ENCODE measurements at places on chromosomes 2 and 18. TPM values are rescaled to one million over a fixed set of nuclear protein-coding genes. Genes with fewer than 3 reads are reported as not detected.

DNA sequence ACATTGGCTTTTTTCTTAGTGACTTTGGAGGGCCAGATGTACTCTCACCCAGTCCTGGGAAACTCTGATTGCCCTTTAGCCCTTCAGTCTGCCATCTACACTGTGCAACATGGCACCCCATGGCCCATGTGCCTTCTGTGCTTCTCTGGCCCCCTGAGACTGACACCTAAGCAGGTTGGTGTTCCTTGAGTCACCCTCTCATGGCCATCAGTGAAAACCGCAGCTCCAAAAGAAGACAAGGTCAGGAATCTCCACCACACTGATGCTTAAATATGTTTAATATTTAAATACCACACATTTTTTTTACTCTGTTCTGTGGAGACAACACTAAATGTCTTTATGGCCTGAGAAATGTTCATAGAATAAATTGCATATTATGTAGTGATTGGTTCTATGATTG is 23.9 kb downstream of the DCC start:
- DNase-seq: no peak

DNA sequence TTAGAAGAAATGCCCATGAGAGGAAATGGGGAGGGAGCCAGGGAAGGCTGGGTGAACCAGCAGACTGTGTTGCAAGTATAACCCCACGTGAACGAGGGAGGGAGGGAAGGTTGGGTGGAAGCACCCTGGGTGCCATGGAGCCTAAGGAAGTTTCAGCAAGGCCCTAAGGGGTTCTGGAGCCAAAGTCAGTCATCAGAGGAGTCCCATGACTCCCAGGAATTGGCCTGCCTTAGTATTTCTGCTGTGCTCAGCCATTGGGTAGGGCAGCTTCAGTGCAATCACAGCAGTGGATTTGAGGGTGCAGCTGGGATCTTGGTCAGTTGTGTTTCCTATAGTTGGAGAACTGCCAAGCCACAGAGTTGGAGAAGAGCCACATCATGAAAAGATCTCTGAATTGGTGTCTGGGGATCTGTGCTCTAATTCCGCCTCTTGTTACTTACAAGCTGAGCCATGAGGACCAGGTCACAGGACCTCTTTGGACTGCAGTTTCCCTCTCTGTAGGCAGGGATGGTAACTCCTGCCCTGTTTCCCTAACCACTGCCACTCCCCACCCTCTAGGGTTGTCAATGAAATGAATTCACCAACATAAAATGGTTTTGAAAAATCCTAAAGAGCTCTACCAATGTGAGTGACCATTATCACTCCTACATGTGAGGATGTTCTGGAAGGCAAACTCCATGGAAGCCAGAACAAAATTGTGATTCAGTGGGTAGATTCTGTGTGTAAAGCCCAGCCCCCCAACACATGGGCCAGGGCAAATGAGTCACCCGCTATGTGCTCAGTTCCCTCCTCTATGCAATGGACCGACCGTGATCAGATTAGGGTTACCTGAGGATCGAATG is 108.9 kb downstream of the CLIP4 start:
- peak; percentile 70 for DNase-seq

DNA sequence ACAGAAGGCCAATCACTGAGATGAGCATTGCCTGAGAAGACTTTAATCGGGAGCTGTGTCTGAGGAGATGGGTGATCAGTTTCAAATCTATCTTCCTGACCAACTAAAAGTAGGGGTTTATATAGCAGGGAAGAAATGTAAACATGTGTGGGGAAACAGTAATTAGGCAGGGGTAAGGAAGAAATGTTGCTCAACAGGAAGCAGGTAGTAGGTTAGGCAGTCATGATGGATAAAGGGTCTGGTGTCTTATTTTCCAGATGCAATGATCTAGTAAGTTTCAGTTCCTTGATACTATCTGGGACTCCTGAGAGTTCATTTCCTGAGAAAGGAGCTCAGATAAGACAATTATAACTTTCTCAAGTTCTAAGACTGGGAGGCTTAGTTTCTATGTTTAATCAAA is 33.8 kb upstream of the DNAJC10 start:
- DNase-seq: no peak

- DNase-seq: no peak
Measured at GRCh38 chr18:3832025-3832638, 382.2 kb downstream of the TGIF1 start.

GRCh38 chr2:65033178-65033577 is 23.0 kb upstream of the CEP68 start:
- no peak for DNase-seq

DNA sequence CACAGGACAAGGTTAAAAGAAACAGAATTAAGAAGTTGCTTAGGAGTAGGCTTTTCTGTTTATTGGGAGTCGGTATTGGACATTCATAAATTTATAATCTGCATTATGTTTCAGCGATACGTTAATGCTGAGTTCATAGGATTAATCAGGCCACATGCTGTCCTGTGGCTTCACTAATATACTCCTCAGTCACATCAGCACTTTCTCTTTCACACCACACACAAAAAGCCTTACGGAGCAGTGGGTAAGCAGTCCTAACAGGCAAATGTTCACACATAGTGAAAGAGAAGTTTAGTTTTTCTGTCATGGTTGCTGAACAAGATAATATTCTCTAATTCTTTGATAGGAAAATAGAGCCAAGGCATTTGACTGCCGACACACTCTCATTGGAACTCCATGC is 411.7 kb upstream of the RAB12 start:
- DNase-seq: no peak

DNA sequence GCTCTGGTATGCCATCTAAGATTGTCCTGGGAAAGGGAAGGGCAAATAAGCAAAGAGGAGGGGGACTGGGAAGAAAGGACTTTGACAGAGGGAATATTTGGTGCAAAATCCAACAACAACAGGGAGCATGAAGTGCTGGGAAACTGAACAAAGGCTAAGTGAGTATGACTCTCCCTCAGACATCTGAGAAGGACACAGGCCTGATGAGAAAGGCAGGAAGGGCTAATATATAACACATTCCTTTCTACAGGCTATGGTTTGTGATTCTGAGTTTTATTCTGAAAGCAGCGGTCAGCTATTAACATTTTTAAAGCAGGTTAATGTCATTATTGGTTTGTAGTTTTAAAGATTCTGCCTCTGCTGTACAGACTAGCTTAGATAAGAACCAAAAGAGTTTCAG is 1579.5 kb downstream of the LRP1B start:
- no peak for DNase-seq

- no peak for DNase-seq
Measured at GRCh38 chr2:77054938-77055337, 467.2 kb downstream of the LRRTM4 start.

GRCh38 chr2:6482256-6482655 is 383.5 kb downstream of the CMPK2 start:
- DNase-seq: no peak

Gene ATG4B
- total RNA-seq: 64.0 TPM

Gene SPEG
- total RNA-seq: 3.6 TPM

Gene ADAM23
- 10.5 TPM for total RNA-seq

Gene CHRNG
- total RNA-seq: not detected

Gene TCF23
- total RNA-seq: 0.07 TPM

Gene FEV
- not detected for total RNA-seq
